ENCODE measurements at places on chromosomes 16 and 17.
A peak's percentile ranks its signal among the peaks of the same experiment; 100 is the strongest.

DNA sequence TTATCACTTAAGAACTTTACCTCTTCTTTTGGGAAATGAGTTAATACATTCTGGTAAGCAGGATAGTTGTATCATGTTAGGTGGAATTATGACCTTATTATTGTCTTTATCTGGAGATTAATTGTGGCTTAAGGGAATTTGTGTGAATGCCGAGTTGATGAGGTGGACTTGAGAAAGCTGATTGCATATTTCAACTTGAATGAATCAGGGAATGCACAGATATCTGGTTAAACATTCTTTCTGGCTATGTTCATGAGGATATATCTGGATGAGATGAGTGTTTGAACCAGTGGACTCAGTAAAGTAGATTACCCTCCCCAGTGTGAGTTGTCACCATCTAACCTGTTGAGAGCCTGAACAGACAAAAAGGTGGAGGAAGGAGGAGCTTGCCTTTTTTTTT is 326.1 kb upstream of the GOT2 start:
- no peak for DNase-seq

- peak; percentile 9 for DNase-seq
Measured at GRCh38 chr17:51869387-51869786, 289.1 kb downstream of the CA10 start.

DNA sequence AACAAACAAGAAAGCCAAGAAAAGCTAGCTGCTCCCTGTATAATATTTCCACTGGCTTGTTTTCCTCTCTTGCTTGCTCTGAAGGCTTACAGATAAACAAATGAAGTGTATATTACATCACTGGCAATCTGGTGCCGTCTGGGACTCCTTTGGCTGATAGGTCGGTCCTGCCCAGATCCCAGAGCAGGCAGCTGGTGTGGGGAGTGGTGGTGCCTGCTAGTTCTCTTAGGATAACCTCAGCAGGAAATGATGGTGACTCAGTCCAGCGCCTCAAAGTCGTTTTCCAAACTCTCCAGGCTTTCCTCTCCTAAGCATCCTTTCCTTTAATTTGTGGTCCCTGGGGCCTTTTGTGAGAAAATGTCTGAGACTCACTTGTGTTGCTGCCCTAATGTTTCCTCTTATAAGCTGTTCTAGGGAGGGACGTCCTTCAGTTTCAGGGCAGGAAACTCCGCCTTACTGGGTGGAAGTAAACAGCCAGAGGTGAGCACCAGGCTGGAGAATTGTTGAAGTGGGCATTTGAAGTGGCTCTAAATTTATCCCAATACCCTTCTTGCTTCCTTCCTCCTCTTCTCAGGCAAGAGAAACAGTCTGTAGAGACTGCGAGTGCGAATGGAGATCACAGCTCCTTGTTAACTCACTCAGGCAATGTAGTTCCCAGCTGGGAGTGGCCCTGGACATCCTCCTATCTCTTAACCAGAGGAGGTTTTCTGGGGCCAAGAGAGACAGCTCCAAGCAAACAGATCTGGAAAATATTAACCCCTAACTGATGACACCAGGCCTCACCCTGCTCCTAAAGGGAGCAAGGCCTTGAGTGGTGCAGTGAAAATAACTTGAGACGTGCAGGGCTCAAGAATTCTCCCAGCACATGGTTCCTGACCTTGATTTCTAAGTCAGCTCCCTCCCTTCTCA is 34.9 kb downstream of the CD300LF start:
- DNase-seq, result no peak

- no peak for DNase-seq
Measured at GRCh38 chr17:69434164-69434579, 19.7 kb downstream of the MAP2K6 start.

GRCh38 chr16:58843675-58844074 is 109.6 kb upstream of the GOT2 start:
- peak; percentile 19 for DNase-seq

GRCh38 chr17:77543801-77544200 is 403.0 kb downstream of the SEC14L1 start:
- no peak for DNase-seq

GRCh38 chr16:79677799-79678530 is 77.4 kb upstream of the MAF start:
- DNase-seq, result no peak

DNA sequence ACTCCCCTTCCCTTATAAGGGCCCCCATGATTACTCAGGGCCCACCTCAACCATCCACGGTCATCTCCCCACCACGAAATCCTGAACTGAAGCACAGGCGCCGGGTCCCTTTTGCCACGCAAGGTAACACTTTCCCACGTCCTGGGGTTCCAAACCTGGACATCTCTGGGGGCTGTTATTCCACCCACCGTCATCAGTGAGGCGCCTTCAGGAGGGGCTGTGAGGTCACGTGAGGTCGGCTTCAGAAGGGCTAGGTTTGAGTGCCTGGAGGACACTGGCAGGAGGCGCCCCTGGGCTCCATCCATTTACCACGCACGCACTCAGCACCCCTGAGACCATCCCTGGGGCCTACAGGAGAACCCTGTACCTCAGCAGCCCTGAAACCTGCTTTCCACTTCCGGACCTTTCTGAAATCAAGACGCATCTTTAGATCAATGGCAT is 4.1 kb downstream of the CD2BP2 start:
- DNase-seq, result no peak

DNA sequence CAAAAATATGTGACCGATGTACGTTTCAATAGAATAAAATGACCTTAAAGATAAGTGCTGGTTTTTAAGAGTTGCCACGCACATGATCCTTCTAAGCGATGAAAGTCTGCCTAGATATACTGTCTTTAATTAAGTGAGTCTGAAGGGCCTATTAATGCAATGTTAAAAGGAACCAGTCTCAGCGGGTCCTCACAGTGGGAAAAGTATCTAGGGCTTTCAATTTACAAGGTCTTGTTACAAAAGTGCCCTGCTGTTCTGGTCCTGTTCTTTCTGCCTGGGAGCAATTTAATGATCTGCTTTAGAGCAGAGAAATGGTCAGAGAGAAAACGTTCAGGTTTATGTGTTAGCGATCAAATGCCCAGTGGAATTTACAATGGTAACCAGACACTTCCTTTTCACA is 864.0 kb downstream of the KCNJ2 start:
- DNase-seq, result no peak

All from inflammatory macrophage treated with lipopolysaccharide for 1 hour (primary cell).